ENCODE measurements at places on chromosomes 13 and 19. TPM values are rescaled to one million over a fixed set of nuclear protein-coding genes. Genes with fewer than 3 reads are reported as not detected.

DNA sequence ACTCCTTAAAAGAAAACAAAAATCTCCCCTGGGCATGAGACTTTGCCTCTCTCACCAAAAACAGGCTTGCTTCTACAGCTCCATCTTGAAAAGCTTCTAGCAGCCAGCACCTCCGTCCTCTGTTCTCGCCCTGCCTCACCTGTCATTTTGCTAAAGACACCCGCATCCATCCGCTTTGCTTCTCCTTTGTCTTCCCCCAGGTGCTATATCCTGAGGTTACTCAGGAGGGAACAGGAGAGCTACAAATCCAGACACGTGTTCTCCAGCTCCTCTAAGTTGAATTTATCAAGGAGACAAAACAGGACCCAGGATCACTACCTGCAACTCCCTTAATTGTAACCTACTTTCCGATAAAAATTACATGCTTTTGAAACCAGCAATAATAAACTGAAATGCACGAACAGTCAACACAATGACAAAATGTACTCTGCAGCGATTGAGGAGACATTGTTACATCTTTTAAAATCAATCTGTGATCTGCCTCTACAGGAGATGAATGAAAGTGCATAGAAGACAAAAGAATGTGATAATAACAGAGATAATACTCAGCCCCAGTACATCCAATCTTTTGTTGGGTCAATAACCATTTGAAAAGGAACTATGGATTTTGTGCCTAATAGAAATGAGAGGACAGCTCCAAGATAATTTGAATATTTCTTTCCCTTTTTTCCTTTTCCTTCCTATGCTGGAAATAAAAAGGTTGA is 221.2 kb downstream of the DCLK1 start:
- no peaks in the 10 kb centered on the region for H3K4me1 ChIP-seq
- no peak for DNase-seq
- no peaks in the 10 kb centered on the region for H3K36me3 ChIP-seq
- H3K4me3 ChIP-seq = no peak overlapping the region

DNA sequence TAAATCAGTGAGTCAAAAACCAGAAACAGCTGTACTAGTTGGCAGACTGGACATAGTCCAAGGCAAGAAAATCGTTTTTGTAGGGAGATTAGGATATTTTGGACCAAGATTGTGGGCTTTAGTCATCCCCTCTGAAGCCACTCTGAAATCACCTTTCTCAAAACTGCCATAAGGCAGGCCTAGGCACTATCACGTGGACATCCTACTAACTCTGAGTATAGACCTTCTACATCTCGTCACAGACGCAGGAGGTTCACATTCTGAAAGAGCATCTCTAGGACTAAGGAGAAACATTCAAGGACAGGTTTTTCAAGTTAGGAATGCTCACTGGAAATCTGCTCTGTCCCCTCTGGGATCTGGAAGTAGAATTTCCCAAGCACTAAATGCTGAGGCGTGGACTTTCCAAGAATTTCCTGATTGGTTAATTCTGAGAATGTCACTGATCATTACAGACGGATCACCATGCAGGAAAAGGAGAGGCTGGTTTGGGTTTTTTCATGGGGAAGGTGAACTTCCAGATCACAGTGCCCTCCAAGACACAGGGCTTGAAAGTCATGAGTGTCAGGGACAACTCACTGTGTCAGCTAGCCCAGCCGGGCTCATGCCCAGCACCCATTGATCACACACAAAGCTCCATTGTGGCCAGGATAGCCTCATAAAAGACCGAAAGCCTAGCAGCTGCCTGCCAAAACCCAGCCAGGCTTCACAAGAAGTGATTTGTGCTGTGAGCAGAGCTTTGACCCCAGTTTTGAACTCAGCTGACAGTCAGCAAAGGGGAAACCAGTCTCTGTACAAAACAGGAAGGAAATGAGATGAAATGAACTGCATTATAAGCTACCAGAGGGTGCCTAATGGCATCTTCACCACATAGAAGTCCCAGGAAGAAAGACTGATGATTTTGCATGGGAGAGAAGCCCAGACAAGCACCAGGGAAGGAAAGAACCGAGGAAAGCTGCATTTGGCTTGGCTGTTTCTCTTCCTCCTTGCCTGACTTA is 2.7 kb upstream of the RUBCNL start:
- H3K27me3 ChIP-seq = peaks cover 32% of the 10 kb centered on the region
- no peak overlapping the region for H3K4me3 ChIP-seq
- peaks cover 50% of the 10 kb centered on the region for H3K4me1 ChIP-seq
- peak; percentile 26 for DNase-seq

- no peak overlapping the region for H3K4me3 ChIP-seq
- H3K4me1 ChIP-seq = peaks cover 3% of the 10 kb centered on the region
- DNase-seq = no peak
- no peaks in the 10 kb centered on the region for H3K27me3 ChIP-seq
- H3K36me3 ChIP-seq = peaks cover 96% of the 10 kb centered on the region
- H3K27ac ChIP-seq = no peak overlapping the region
These were observed 28.3 kb upstream of the GARRE1 start for GRCh38 chr19:34226036-34226435.

DNA sequence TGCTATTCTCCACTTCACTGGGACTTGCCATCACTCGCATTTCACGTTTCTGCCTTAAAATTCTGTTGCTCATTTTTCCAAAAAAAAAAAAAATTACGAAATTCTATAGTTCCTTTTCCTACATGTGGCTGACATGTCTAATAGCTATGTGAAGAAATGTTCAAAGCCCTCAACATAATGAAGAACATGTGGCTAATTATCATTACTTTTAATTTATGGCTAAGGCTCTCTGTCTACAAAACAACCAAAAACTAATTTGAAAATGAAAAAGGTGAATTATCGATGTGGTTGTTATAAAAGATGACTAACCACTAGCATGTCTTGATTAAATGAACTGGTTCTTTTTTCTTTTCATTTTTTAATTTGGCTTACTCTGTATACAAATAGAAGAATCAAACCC is 940.0 kb downstream of the EFNB2 start:
- H3K4me3 ChIP-seq = no peak overlapping the region
- H3K27ac ChIP-seq = no peak overlapping the region
- no peak for DNase-seq
- H3K4me1 ChIP-seq = no peaks in the 10 kb centered on the region
- H3K36me3 ChIP-seq = no peaks in the 10 kb centered on the region

- H3K4me1 ChIP-seq = peaks cover 4% of the 10 kb centered on the region
- H3K27ac ChIP-seq = no peak within 1 kb of the TSS
- peak within 1 kb of the TSS; percentile 35 for H3K4me3 ChIP-seq
- DNase-seq = peak; percentile 47
These were observed at the start of gene DCLK1 for GRCh38 chr13:36131222-36131930. DCLK1 (minus strand) TSS chr13:36131382.

DNA sequence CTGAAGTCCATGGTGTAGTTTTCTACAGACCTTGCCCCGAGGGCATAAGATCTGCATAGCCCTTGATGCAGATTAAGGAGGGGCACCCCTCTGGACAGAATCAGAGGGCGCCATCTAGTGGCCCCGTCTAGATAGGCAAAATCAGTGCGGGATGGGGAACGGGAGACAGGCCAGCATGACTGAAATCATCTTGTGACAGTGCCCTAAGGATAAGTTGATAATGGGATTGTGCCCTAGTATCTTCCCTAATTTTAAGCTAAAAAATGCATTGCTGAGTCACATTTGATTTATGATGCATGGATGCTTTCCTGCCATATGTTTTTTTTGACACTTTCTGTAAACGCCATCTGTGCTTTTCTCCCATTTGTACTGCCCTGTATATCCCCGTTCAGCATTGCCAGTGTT is 19.0 kb upstream of the GPI start:
- DNase-seq = peak; percentile 51
- no peaks in the 10 kb centered on the region for H3K27me3 ChIP-seq
- H3K4me3 ChIP-seq = no peak overlapping the region
- H3K4me1 ChIP-seq = no peaks in the 10 kb centered on the region
- H3K36me3 ChIP-seq = peaks cover 61% of the 10 kb centered on the region
- no peak overlapping the region for H3K27ac ChIP-seq

- H3K4me3 ChIP-seq = no peak overlapping the region
- H3K27ac ChIP-seq = no peak overlapping the region
- no peak for DNase-seq
- H3K36me3 ChIP-seq = no peaks in the 10 kb centered on the region
- no peaks in the 10 kb centered on the region for H3K4me1 ChIP-seq
These were observed 187.6 kb upstream of the ARGLU1 start for GRCh38 chr13:106755542-106755941.

DNA sequence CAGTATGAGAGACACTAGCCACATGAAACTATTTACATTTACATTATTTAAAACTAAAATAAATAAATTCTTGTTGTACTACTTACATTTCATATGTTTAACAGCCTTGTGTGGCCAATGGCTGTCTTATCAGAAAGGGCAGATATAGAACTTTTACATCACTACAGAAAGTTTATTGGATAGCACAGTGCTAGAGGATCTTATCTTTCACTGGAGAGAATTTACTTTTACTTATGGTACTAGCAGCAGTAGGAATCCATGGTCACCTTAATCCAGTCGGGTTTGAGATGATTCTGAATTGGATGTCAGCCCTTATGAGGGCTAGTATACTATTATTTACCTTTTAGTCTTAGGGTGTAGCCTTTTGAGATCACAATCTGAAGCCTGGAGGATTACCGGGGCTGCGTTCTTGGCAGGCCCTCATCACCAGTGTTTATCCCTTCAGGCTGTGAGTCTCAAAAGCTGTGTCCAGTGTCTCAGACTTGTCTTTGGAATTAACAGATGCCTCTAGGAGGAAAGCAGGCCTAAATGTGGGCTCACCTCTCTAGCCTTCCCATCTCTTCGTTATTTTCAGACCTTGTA is 21.7 kb downstream of the IFT88 start:
- H3K36me3 ChIP-seq = peaks cover 26% of the 10 kb centered on the region
- no peak overlapping the region for H3K4me3 ChIP-seq
- no peak overlapping the region for H3K27ac ChIP-seq
- no peaks in the 10 kb centered on the region for H3K27me3 ChIP-seq
- H3K4me1 ChIP-seq = no peaks in the 10 kb centered on the region

GRCh38 chr13:99223587-99223986 is 22.9 kb downstream of the UBAC2 start:
- H3K4me1 ChIP-seq = peaks cover 75% of the 10 kb centered on the region
- H3K27ac ChIP-seq = no peak overlapping the region
- no peak for DNase-seq
- H3K4me3 ChIP-seq = no peak overlapping the region
- H3K36me3 ChIP-seq = no peaks in the 10 kb centered on the region
- H3K27me3 ChIP-seq = no peaks in the 10 kb centered on the region

GRCh38 chr13:100613031-100613430 is 24.4 kb upstream of the GGACT start:
- DNase-seq = no peak
- no peaks in the 10 kb centered on the region for H3K27me3 ChIP-seq
- no peak overlapping the region for H3K4me3 ChIP-seq
- H3K4me1 ChIP-seq = no peaks in the 10 kb centered on the region
- H3K27ac ChIP-seq = no peak overlapping the region

GRCh38 chr13:27770809-27771208 is 21.5 kb upstream of the GSX1 start:
- no peaks in the 10 kb centered on the region for H3K36me3 ChIP-seq
- no peaks in the 10 kb centered on the region for H3K27me3 ChIP-seq
- no peaks in the 10 kb centered on the region for H3K4me1 ChIP-seq
- no peak overlapping the region for H3K4me3 ChIP-seq

GRCh38 chr19:12987781-12988180 is 7.5 kb upstream of the NFIX start:
- no peaks in the 10 kb centered on the region for H3K27me3 ChIP-seq
- DNase-seq = no peak
- no peaks in the 10 kb centered on the region for H3K4me1 ChIP-seq
- H3K4me3 ChIP-seq = no peak overlapping the region
- no peak overlapping the region for H3K27ac ChIP-seq

GRCh38 chr19:41302624-41303351 is 7.2 kb upstream of the CCDC97 start:
- no peaks in the 10 kb centered on the region for H3K27me3 ChIP-seq
- DNase-seq = no peak
- no peaks in the 10 kb centered on the region for H3K36me3 ChIP-seq
- H3K27ac ChIP-seq = no peak overlapping the region
- H3K4me3 ChIP-seq = no peak overlapping the region

DNA sequence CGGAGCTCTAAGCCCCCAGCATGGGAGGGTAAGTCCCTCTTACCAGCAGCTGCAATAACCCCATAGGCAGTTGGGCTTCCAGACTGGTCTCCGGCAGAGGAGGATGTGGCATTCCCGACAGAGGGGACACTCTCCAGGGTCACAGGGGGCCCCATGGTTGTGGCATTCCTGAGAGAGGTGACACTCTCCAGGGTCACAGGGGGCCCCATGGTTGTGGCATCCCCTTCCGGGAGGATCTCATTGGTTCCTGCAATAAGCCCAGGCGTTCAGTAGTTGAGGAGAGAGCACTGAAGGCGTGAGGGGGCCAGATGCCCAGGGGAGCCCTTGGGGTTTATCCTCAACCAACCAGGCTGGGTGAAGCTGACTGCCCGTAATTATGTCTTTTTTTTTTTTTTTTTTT is 5.4 kb downstream of the CD320 start:
- H3K4me1 ChIP-seq = peaks cover 19% of the 10 kb centered on the region
- no peak overlapping the region for H3K4me3 ChIP-seq
- peaks cover 20% of the 10 kb centered on the region for H3K36me3 ChIP-seq
- no peaks in the 10 kb centered on the region for H3K27me3 ChIP-seq

- no peaks in the 10 kb centered on the region for H3K27me3 ChIP-seq
- H3K36me3 ChIP-seq = no peaks in the 10 kb centered on the region
- H3K4me1 ChIP-seq = peaks cover 29% of the 10 kb centered on the region
- DNase-seq = no peak
- H3K4me3 ChIP-seq = peak overlapping the region; percentile 83
These were observed 21.9 kb downstream of the IPO5 start for GRCh38 chr13:97975280-97975847.

GRCh38 chr13:111906306-111906705 is 160.6 kb upstream of the SOX1 start:
- H3K27ac ChIP-seq = no peak overlapping the region
- no peak overlapping the region for H3K4me3 ChIP-seq
- peaks cover 10% of the 10 kb centered on the region for H3K27me3 ChIP-seq

- H3K27me3 ChIP-seq = no peaks in the 10 kb centered on the region
- H3K27ac ChIP-seq = no peak overlapping the region
- H3K4me3 ChIP-seq = no peak overlapping the region
- DNase-seq = no peak
- H3K4me1 ChIP-seq = no peaks in the 10 kb centered on the region
These were observed 9.6 kb downstream of the ZNF426 start for GRCh38 chr19:9528757-9529336.

DNA sequence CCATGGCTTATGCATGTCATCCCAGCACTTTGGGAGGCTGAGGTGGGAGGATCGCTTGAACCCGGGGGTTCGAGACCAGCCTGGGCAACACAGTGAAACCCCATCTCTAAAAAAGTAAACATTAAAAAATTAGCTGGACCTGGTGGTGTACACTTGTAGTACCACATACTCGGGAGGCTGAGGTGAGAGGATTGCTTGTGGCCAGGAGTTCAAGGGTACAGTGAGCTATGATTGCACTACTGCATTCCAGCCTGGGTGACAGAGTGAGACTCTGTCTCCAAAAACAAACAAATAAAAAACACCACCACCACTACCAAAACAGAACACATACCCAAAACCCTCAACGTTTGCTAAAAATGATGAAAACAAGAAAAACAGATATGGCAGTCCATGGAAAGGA is 15.9 kb downstream of the FBXO17 start:
- H3K27ac ChIP-seq = no peak overlapping the region
- H3K36me3 ChIP-seq = no peaks in the 10 kb centered on the region

- DNase-seq = no peak
- no peaks in the 10 kb centered on the region for H3K4me1 ChIP-seq
- no peaks in the 10 kb centered on the region for H3K27me3 ChIP-seq
- no peak overlapping the region for H3K4me3 ChIP-seq
- no peaks in the 10 kb centered on the region for H3K36me3 ChIP-seq
These were observed 911.3 kb upstream of the GPC6 start for GRCh38 chr13:92315265-92315664.

The TEX29 gene
- polyA plus RNA-seq = 1.2 TPM

The S1PR4 gene
- 1.7 TPM for polyA plus RNA-seq

The RETN gene
- polyA plus RNA-seq = 1.9 TPM

The CFAP97D2 gene
- 2.1 TPM for polyA plus RNA-seq

The RDH8 gene
- not detected for polyA plus RNA-seq

The REXO1 gene
- 20.6 TPM for polyA plus RNA-seq

The GNA15 gene
- 3.4 TPM for polyA plus RNA-seq

The MEDAG gene
- polyA plus RNA-seq = 4.9 TPM

The ELAVL3 gene
- polyA plus RNA-seq = 0.16 TPM
